NT2/D1 (cell line): ENCODE measurements at places on chromosomes 1 and 21.

- DNase-seq = no peak
These were observed 116.7 kb downstream of the XCL2 start for GRCh38 chr1:168427051-168427450.

DNA sequence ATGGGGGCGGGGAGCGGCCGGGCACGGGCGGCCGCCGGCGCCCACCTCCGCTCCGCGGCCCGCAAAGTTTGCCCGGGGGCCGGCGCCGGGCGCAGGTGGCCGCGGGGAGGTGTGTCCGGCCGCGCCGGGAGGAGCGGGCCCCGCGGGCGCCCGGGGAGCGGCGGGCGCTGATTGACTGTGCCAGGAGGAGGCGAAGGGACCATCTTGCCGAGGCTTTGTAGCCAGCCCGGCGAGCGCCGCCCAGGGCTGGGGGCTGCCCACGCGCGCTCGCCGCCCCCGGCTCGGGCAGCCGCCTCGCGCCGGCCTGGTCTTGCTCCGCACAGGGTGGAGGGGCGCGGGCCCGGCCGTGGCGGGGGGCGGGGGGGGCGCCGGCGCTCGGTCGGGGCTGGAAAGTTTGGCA, 432 bp downstream of the EPHB2 start:
- DNase-seq = no peak

DNA sequence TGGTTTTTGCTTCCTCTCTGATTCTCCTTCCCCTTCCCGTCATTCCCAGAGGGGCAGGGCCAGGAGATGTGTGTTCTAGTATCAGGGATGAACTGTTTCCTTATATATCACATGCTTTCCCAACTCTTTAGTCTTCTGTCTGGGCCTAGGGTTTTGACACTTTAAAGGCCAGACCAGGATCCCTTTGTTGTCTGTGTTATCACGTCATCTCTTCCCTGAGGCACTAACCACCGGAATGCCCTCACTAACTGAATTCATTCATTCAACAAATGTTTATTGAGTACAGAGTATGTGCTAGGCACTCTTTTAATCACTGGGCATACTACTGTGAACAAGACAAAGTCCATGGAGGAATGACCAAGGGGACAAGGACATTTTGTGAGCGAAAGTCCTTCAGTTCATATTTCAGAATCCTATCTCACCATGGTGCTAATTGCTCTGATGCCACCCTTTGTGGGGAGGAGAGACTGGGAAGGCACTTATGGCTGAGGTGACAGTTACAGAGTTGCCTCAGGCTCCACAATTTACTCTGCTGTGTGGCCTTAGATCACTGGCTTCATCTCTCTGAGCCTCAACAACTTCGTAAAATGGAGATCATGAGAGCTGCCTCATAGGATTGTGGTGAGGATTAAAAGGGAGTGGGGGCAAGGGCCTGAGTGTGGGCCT, 12.0 kb upstream of the ZNF362 start:
- DNase-seq = no peak

GRCh38 chr1:30058970-30059369, 664.4 kb downstream of the MATN1 start:
- no peak for DNase-seq

- DNase-seq = no peak
These were observed 19.2 kb downstream of the MAST2 start for GRCh38 chr1:45822644-45823043.

- DNase-seq = no peak
These were observed 310.1 kb downstream of the PAPPA2 start for GRCh38 chr1:176773038-176773437.

DNA sequence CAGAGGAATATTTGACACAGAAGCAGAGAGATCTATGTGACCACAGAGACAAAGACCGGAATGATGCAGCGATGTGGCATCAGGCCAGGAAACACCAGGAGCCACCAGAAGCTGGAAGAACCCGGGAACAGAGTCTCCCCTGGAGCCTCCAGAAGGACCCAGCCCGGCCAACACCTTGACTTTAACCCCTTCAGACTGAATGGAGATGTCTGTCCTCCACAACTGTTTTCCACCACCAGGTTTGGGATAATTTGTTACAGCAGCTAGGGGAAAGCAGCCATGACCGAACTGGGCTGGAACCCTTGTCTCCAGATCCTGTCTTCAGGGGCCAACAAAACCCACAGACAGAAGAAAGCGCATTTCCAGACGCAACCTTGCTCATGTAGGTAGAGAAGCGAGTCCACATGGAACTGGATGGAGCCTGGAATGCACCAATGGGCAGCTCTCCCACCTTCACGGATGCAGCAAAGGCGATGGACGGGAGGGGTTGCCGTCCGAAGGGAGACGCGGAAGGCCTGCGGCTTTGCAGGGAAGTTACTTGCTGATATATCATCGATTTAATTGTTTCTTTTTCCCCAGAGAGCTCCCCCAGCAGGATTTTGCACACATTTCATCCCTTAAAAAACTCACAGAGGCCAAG, 396.6 kb downstream of the NPHP4 start:
- no peak for DNase-seq

- DNase-seq = no peak
These were observed 3.4 kb upstream of the FTCD start for GRCh38 chr21:46158666-46159300.

DNA sequence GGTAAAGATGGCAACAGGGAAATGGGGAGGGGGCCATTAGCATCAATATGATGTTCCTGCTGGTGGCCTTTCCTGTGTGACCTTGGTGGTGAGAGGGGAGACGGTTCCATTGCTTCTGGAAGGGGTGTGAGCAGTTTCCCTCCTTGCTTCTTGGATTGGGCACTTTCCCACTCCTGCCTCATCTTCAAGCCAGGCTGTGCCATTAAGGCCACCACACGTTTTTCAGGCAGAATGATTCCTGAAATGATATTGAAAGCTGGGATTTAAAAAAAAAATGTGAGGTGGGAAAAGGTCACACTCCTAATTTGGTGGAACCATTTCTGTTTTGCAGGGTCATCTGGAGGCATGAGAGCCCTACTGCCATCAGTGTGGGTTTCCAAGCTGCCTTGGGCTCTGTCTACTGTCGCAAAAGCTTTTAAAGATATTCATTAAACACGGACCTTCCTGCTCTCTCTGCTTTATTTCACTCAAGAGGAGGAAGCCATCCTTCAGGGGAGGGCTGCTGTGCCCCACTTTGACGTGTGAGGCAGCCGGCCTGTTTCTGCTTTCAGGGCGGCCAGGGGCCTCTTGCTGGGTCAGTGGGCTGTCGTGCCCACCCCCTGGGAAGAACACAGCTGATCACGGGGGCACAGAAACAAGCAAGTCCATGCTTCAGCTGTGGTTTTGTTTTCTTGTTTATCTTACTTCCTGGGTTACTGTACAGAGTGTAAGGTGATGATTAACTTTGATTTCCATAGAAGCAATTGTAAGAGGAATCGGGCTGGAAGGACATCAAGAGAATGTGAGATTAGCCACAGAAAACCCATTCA, 8.0 kb downstream of the RIIAD1 start:
- DNase-seq = no peak

- DNase-seq = no peak
These were observed 3933.6 kb downstream of the SRGAP2C start for GRCh38 chr1:125118147-125118993.

GRCh38 chr1:81832573-81832972, 31.8 kb downstream of the ADGRL2 start:
- no peak for DNase-seq

- no peak for DNase-seq
These were observed 116.5 kb downstream of the PTPRU start for GRCh38 chr1:29352719-29353420.

DNA sequence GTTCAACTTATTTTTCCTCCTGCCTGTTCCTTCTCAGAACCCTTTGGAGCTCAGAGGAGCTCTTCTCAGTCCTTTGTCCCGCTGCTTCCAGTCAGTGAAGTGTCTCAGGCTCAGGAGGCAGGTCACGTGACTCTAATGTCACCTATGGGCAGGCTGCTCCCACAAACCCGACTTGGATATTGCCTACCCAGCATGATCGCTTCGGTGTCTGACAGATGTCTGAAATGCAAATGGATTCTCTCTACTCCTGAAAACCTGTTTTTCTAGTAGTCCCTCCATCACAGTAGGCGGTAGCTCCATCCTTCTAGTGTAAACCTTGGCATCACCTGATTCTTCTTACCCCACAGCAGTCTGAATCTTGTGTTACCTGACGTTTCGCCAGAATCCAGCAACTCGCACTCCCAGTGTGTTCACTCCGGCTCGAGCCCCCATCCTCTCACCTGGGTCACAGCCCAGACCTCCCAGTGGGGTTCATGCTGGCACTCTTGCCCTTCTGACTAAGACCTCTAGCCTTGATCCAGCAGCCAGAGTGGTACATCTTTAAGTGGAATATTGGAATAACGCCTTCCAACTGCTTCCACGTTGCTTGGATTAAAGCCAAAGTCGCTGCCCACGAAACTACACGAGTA, 5.4 kb downstream of the PADI6 start:
- DNase-seq = no peak
